Stimulated activated CD4-positive, alpha-beta T cell treated with anti-CD3 and anti-CD28 coated beads, Interleukin-1b, Interleukin-23, amount 100 ng/mL, for 24 hours (primary cell): ENCODE measurements at places on chromosomes 16 and 17.

GRCh38 chr17:36768394-36768793, 167.0 kb downstream of the MRM1 start:
- no peak for DNase-seq

GRCh38 chr17:40486522-40487370, 14.7 kb downstream of the TNS4 start:
- DNase-seq, result no peak

DNA sequence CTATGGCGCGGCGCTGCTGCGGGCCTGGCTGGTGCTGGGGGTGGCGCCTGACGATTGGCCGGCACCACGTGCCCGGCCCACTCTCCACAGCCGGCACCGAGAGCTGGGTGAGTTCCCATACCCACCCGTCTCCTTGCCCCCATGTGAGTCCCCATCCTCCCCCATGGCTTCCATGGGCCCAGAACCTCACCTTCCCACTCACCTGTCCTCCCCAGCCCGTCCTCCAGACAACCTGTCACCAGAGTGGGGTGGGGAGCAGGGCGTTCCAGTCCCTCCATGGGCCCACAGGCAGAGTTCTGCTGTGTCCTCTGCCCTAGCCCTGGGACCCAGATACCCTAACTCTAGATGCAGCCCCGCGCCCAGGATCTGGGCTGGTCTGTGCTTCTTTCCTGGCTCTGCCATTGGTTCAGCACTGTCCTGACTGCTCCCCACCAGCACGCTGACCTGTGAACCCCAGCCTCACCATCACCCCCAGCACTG, 5.5 kb downstream of the ARMC5 start:
- DNase-seq, result no peak

GRCh38 chr16:62033065-62033464, 3.2 kb downstream of the CDH8 start:
- DNase-seq, result no peak

DNA sequence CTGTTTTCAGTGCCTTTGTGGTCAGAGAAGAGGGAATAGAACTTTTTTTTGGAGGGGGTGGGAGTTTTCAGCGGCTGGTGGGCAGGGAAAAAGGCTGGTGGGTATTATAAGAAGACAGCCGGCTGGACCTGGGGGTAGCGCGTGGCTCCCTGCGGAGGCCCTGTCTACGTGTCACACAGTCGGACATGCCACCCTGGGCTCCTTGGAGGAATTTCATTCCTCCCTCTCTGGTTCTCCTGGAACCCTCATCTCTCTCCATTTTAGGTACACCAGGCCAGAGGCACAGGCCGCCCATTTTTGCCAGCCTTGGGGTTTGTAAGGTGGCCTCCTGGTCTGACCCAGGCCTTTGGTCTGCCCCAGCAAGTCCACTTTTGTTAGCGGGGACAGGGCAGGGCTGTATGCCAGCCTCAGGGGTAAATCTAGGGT, 908 bp downstream of the FKBP10 start:
- no peak for DNase-seq

DNA sequence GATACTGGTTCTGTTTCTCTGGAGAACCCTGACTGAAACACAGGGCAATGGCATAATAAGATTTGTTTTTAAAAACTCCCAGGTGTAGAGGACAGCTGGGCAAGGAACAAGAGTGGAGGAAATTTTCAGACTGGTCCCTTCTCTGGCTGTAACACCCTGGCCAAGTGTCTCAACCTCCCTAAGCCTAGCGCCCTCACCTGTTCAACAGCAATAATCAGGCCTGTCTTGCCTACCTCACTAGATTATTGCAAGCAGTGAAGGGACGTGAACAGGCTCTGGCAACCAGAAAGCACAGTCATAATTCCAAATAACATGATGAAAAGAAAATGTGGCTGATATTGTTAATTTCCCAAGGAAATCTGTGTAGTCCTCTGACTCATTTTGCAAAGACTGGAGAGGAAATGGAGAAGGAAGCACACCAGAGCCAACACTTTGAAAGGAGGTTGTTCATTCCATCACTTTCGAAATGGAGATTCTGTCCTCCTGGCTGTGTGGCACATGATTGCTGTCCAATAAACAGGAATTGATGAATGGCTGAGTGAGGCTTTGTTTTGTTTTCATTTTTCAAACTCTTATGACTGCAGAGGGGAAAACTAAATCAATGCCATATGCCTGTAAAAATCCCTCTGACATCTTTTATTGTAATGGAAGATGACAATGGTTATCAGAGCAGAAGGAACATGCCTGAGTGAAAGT, 87.5 kb upstream of the HLF start:
- no peak for DNase-seq

DNA sequence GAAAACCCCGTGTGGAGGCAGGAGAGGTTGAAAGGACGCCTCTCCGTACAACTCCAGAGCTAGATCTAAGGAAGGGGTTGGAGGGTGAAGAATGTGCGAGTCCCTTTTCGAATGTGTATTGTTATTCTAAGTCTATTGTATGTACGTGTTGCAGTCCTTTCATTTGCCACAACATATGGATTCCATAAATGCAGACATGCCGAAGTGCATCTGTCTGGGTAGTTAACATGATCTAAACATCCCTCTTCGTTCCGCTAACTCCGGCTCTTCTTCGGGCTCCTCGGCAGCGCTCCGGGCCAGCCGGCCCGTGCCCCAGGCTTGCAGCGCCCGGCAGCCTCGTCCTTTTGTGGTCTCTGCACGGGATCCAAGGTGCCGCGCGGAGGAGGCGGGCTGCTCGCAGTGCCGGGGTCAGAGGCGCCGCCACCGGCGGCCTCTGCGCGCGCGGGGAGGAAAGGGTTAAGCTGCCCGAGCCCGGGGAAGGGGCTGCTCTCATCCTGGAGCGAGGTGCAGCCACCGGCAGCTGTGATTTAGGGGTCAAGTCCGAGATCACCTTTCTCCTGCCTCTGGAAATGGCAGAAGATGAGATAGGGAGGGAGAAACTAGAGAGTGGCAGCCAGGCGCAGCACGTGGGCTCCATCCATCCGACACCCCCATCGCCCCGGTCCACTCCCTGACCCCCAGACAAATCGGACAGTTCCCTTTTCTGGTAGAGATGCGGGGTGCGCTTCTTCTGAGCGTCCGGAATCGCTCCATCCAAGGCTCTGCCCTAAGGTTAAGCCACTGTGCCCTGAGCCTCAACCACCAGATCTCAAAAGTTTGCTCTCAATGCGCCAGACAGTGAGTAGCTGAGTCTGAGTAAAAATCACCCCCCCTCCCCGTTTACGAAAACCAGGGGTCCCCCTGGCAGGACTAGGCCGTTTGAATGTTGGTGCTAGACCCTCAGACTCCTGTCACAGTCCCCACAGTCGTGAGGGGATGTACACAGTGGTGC, 15.1 kb upstream of the ZFHX3 start:
- DNase-seq, result no peak

DNA sequence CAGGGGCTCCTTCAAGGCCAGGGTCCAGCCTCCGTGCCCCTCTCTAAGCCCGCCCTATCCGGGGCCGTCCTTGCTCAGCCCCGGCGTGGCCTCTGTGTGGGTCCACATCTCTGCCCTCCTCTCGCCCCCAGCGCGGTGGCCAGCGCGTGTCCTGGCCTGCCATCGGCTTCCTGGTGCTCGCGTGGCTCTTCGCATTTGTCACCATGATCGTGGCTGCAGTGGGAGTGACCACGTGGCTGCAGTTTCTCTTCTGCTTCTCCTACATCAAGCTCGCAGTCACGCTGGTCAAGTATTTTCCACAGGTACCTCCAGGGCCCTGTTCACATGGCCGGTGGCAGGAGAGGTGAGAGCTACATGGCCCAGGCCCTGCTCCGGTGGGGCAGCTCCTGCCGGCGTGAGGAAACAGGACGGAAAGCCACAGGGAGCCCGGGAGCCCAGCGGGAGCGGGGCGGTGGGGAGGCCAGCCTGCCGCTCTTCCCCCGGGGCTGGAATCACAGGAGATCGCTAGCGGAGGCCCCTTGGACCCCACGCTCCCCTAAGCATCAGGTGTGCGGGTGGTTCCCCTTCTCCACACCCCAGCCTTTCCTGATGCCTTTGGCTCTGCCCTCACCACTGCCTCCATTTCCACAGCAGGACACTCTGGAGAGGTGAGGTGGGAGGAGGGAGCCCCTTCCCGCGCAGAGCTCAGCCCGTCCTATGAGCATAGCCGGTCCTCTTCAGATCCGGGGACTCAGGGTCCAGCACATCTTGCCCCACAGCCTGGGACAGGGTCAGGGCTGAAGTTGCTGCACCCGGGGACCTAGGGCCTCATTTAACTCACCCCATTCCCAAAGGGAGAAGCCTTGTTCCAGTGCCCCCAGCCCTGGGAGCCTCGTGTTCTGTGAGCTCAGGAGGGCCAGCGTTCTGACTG, 10.2 kb downstream of the TAX1BP3 start:
- no peak for DNase-seq

DNA sequence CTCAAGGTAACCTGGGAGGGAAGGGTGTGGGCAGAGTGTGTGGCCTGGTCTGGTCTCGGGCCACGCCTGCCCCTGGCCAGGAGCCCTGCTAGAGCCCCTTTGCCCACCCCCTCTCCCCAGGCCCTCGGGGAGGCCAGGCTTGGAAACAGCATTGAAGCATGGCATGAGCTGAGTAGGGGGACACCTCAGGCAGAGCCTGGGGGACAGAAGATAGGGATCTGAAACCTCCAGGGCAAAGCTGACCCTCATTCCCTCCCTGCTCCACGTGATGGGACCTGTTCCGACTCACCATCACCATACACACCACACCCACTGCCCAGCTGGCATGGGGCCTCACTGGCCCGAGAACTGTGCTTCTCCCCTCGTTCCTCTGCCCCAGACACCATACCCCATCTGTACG, 2.5 kb downstream of the RFNG start:
- no peak for DNase-seq

DNA sequence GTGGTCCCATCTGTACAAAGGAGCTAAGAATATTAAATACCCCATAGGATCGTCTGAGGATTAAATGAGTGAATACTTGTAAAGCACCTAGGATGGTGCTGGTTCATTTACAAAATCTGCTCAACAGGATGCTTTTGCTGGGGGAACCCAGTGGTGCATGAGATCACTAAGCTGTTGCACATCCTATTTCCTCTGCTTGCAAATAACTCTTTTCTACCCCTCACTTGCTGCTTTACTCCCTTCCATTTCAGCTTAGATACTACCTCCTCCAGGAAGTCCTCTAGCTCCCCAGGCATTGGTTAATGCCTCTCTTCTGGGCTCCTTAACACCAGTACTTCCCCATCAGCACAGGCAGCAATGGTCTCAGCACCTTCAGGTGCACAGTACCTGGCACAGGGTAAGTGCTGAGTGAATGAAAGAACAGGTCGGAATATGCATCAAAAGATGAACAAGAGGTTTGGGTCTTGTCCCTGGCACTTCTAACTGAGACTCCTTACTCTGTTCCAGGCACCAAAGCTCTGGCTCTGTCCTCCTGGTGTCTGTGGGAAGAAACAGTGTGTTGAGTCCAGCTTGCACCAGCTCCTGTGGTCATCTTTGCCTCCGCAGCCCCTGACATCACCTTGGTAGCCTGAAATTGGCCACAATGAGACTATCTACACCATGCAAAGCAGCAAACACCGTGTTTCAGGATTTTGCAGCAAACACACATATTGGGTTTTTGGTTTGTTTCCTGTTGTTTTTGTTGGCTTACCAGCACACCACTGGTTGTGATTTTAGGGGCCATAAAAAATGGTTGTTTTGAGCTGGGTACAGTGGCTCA, 24.1 kb upstream of the IL21R start:
- DNase-seq, result no peak

DNA sequence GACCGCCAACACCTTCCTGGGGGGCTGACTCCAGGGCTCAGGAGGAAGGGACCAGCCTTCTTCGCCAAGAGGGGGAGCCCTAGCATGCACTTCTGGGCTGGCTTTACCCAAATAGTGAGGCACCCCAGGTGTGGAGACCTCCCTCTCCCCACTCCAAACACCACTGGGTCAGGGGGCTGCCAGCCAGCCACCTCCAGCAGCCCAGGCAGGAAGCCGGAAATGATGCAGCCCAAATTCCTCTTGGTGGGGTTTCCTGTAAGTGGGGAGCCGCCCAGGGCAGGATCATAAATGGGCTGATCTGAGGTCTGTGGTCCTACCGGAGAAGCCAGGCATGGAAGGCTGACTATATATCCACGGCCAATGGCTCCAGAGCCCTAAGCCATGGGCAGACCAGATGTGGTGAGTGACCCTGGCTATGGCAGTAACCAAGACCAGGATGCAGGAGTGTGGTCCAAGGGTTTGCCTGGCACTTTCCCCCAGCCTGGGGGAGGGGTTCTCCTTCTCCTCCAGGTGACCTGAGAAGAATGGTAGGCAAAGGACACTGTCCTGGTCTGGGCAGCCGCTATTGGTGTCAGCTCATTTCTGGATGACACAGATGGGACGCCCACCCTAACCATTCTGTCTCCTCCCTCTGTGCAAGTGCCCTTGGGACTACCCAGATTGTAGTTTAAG, 4.2 kb downstream of the GIT1 start:
- no peak for DNase-seq

DNA sequence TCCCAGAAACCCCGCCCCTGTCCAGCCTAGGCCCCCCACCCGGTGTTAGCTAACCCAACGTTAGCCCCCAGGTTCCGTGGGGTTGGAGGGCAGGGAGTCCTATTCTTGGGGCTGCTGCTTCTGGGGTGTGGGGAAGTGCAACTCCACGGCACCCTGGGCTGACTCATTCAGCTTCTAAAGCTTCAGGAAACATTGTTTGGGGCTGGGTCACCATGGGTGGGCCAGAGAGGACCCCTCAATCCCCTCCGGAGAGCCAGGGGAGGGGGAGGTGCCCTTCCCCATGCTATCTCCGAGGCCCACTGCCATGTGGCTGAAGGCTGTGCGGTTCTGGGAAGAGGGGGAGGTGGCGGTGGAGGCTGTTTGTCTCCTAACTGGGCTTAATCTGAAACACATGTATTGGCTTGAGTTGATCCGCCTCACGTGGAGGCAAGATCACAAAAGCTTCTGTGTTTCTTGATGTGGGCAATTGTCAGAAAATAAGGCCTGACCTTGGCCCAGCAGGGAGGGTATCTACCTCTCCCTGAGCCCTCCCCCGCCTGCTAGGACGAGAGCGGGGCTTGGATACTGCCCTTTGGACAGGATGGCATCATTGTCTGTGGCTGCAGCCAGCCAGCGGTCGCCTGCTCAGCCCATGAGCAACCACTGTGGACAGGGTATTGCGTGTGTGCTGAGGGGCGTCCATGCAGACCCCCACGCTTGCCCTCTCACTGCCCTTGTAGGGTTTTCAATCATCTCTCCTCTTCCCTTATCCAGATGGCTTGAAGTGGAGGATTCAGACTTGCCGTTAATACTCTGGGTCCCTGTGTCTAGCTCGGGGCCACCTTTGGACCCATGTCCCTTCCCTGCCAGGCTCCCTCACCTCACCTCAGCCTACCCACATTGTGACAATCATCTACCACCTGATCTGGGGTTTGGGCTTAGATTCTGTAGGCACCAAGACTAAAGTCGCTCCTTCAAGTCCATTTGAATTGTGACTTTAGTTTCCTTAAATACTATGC, 1.3 kb downstream of the SERPINF1 start:
- DNase-seq, result no peak
